NCI-H1436 treated with DMSO at 0.1 percent for 48 hours (cell line): ENCODE measurements at places on chromosomes 11 and 22.

GRCh38 chr11:103902994-103903393 is 133.4 kb upstream of the DDI1 start:
- DNase-seq: no peak

DNA sequence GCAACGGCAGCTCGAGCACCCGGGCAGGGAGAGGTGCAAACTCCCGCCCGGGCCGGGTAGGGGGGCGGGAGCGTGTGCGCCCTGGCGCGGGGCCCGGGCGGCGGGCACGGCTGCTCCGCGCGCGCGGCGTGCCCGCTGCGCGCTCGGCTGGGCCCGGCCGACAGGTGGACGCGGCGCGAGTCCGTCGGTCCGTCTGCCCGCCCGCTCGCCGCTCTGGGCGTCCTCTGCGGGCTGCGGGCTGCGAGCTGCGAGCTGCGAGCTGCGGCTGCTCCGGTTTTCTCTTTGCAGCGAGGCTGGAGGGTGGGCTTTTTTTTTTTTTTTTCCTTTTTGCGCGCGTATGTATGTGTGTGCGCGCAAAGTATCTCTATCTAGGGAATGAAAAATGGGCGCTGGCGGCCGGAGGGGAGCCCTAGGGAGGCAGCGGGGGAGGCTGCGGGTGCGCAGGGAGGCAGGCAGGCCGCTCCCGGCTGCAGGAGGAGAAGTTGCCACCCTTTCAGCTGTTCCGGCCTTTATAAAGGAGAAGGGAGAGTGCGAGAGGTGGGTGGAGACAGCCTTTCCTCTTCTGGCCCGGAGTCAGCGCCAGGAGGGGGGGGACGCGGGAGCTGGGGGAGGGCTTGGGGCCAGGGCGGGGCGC is at the start of gene PDGFB:
PDGFB (minus strand) TSS at position 487 of the 634 bp plus-strand sequence. CDS start 1,019 bp downstream, outside the sequence.
- no peak for DNase-seq

- DNase-seq: no peak
These were observed 373.2 kb downstream of the DDX10 start for GRCh38 chr11:109037856-109038780.

GRCh38 chr11:77320351-77320750 is 18.9 kb upstream of the GDPD4 start:
- no peak for DNase-seq

- DNase-seq: no peak
These were observed 41.4 kb upstream of the TTLL12 start for GRCh38 chr22:43228330-43228729.

DNA sequence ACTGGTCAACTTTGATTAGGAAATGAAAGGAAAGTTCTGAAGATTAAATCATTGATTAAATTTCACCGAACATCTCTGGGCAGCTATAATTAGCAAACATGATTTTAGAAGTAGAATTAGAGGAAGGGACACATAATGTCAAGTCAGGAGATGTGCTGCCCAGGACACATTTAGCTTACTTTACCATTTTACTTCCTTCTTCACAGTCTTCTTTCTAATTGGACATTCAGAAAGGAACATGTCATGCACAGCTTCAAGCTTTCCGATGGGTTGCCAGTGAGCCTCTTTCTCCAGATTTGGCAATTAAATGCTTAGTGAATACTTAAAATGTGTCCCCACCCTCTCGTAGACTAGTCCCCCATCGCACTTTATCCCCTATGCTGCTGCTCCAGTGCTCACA is 234.7 kb downstream of the FAM76B start:
- no peak for DNase-seq

DNA sequence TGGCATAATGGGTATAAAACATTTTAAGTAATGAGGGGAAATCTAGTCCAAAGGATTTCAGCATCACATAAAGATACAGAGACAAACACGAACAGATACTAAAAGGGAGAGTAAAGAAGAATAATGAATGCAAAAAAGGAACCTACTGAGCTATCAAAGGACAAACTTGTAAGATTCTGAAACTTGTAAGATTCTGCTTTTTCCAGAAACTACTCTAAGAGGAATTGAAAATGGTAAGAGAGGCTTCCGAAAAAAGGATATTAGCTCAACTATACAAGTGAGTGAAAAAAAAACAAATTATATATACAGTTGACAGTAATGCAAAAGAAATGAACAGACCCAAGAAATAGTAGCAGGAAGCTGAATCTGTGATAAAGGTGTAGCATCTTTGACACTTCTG is 37.7 kb downstream of the POLD3 start:
- DNase-seq: no peak

DNA sequence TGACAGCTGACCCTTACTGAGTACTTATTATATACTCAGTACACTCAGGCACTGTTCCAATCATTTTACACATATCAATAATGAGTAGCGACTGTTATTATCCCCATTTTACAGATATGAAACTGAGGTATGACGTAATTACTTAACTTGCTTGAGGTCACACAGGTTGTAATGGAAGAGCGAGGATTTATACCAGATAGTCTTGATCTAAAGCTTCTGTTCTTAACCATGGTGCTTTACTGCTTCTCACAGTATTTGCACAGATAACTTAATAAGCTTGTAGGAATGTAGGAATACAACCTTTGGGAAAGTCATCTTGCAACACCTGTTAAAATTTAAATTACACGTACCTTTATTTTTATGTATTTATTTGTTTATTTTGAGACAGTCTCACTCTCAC is 31.7 kb upstream of the TMEM135 start:
- no peak for DNase-seq

- DNase-seq: peak; percentile 10
These were observed 46.2 kb downstream of the IGF2 start for GRCh38 chr11:2092956-2093412.

GRCh38 chr22:36194971-36195370 is 6.6 kb downstream of the APOL4 start:
- DNase-seq: no peak

DNA sequence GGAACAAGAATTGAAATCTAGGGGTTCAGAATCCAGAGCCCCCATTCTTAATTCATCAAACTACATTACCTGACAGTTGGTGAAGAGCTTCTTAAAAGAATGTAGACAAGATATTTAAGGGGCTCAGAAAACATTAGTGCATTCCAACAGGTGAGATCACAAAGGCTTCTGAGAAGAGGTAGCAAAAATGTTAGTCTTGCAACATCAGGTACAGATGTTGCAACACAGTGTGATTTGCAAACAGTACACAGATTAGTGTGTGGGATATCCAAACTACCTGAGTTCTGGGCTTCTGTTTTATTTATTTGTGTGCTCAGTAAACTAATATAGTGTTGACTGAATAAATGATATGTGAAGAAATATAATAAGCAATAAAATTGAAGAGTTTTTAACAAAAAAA is 11.8 kb downstream of the CASP4 start:
- no peak for DNase-seq

DNA sequence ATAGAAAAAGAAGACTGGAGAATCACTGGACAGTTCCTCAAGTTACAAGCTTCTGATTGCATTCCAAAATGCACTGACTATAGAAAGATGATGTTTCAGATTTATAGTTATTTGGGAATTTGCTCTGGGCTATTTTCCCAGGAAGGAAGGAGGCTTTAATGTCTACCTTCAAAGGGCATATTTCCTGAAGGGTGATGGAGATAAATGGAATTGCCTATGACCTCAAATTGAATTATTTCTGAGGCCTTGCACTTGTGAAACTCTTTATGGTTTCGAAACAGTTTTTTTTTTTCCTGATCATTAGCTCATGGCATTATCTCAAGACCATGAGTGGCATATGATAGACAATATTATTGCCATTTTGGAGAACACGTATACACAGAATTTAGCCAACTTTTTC is 333.9 kb downstream of the METTL15 start:
- no peak for DNase-seq

DNA sequence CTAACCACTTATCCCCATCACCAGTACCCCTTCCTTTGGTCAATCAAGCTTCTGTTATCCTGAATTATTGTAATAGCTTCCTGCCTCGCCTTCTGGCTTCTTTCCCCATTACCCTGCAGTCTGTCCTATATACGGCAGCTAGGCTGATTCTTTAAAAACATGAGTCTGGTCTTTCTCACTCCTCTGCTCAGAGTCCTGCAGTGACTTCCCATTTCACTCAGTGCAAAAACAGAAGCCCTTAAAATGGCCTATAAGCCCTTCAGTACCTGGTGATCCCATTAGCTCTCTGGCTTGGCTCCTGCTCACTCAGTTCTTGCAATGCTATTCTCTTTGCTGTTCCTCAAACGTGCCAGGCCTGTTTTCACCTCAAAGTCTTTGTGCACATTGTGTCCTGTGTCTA is 58.4 kb downstream of the JRKL start:
- DNase-seq: no peak

DNA sequence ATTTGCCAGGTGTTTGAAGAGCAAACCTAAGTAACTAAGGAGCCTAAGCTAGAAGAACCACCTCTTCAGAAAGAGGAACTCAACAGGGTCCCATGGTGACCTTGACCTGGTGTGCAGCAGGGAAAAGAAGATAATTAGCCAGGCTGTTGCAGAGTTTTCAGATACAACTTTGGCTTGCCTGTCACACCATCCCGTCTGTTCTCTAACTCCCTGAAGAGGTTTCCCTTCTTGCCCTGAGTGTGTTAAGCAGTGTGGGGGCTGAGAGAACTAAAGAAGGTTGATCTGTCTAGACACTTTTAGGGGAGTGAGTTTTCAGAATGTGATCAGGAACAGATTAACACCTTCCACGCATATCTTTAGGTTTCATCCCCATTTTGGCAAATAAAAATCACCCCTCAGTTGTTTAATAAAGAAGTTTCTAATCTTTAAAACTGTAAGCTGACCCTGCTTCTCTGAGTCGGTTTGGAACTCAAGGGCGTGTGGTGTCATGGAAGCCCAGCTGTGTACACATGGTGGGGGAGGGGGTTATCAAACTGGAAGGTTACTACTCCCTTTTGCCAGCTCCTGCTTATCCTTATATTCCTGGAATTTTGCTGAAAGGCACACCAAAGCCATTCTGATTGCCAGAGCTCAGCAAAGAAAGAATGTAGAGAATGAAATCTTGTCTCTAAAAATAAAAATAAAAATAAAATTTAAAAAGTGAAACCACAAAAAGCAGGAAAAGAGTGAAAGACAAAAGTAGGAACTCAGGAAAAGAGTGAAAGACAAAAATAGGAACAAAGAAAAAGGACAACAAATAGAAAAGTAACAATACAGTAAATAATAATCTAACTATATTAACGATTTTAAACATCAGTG is 70.2 kb downstream of the DBX1 start:
- no peak for DNase-seq

- DNase-seq: no peak
These were observed 32.1 kb downstream of the FAM168A start for GRCh38 chr11:73565804-73566203.

DNA sequence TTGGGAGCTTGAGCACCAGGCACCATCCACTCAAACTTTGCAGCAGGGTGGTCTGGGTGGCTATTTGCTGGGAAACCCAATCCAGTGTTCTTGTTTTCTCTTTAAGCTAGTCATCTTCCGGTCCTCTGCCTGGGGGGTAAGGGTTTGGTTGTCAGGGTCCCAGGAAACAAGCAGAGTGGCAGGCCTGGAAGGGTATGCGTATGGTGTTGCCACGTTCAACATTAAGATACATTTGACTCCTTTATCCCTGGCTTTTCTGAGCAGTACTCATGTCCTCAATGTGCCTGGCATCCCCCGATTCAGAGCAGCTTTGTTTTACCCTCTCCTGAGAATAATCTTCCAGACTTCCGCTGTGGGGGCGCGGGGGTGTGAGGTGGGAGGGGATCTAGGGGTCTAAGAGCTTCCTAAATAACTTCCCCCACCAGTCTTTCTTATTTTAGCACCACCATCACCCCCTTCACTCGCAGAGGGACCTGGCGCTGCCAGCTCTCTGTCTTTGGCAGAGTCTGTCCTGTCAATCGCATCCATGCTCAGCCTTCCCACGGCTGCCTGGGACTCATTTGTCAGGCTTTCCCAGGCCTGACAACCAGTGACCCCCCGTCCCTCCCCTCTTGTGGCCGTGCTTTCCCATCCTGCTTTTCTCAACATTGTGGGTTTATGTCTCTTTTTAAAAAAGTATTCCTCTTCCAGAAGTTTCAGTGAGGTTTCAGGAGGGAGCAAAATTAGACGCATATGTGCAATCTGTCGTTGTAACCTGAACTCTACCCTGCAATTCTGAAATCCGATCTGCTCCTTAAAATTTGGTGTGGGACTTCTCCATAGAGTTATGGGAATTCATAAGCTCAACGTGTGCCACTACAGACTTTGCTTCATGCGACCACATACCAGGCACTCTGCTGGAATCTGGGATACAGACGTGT is 27.0 kb upstream of the RBFOX2 start:
- no peak for DNase-seq
